ENCODE measurements at places on chromosomes 16 and 17.

DNA sequence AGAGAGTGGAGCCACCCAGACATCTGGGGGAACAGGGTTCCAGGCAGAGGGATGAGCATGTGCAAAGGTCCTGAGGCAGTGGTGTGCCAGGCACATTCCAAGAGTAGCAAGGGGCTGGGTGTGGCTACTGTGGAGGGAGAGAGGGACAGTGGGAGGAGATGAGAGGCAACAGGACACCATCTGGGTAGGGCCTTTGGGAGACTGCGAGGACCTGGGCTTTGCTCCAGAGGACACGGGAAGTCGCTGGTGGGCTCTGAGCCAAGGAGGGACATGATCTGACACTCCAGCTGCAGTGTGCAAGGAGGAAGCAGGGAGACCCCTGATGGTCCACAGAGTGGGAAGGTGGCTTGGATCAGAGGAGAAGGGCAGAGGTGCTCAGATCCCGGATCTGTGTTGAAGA is 56.7 kb upstream of the MED9 start:
- DNase-seq, result no peak

DNA sequence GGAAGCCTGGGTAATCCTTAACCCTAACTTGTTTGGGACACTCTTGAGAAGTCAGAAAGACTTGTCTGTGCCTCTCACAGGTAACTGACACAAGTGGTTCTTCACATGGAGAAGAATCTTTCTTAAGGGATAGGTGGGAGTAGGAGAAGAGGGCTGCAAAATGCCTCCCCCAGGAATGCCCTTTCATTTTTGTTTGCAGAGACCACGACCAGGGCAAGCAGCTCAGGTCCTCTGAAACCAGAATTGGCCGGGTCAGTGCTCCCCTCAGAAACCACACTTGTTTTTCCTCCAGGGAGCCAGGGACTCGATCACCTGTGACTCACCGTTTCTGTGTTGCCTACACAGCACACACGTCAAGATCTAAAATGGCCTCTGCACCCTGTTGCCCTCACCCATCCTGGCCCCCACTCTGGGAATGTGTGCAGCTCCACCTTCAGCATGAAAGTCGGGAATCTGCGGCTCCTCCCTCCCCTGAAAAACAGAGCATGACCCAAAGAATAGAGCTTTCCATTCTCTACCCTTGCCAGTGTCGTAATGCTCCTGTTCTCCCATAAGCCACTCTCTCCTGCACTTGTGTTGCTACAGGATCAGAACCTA is 36.1 kb downstream of the HNF1B start:
- DNase-seq, result no peak

- DNase-seq, result no peak
Observed at GRCh38 chr16:27224271-27224737, 21.0 kb downstream of the KDM8 start.

DNA sequence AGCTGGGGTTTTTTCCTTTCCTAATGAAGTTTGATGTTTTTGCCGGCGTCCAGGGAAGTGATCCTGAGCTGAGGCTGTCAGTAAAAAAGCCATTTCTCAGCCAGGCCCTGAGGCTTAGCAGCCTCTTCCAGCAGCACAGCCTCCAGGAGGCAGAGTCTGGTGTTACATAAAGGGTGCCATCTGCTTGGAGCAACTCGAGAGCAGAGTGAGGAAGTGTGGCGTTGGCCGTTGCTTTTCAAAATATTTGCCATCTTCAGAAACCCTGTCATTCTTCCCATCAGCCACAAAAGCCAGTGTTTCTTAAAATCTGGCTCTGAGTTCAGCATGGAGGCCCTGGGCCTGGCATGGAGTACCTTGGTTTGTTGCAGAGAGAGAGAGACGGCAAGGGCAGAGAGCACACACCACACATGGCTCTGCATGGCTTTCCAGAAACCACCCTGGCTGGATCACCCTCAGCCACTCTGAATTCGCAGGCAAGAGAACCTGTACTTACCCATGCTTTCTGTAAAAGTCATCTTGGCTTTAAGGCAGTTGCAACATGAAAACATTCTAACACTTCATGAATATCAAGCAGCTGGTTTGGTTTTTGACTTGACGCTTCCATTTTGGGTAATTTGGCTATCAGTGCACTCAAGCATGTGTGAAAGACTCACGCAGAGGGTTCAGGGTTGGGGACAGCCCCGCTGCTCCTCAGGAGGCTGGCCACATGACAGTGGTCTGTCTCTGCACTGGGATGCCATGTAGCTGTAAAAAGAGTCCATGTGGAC is 21.0 kb downstream of the PMM2 start:
- DNase-seq, result no peak

DNA sequence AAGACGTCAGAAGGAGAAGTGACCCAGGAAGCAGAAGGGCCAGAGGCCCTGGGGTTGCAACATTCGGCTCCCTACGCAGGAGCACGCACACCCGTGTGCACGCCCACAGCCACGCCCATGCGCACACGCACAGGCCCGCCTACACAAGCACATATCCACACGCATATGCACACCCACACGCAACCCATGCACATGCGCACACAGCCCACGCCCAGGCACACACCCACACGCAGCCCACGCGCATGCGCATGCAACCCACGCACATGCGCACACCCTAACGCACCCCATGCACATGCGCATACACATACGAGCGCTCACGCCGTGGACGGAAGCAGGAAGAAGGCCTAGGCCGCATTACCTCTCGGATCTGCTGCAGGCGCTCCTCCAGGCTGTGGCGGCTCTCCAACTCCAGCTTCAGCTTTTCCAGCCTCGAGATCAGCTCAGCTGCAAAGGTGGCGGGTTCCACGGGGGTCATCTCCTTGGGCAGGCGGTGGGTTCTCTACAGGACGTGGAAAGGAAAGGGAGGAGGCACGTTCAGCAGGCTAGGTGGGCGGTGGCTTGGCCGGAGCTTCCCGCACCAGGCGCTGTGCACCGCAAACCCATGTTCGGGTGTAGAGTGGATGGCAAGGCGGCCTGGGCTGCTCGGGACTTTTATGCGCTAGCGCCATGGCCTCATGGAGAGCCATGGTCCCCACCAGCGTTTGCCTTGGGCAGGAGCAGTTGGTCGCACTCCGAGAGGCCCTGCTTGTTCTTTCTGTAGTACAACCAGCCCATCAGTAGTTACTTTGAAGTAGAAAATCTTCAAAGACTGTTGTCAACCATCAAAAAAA is 23.4 kb downstream of the AXIN2 start:
- DNase-seq, result no peak

DNA sequence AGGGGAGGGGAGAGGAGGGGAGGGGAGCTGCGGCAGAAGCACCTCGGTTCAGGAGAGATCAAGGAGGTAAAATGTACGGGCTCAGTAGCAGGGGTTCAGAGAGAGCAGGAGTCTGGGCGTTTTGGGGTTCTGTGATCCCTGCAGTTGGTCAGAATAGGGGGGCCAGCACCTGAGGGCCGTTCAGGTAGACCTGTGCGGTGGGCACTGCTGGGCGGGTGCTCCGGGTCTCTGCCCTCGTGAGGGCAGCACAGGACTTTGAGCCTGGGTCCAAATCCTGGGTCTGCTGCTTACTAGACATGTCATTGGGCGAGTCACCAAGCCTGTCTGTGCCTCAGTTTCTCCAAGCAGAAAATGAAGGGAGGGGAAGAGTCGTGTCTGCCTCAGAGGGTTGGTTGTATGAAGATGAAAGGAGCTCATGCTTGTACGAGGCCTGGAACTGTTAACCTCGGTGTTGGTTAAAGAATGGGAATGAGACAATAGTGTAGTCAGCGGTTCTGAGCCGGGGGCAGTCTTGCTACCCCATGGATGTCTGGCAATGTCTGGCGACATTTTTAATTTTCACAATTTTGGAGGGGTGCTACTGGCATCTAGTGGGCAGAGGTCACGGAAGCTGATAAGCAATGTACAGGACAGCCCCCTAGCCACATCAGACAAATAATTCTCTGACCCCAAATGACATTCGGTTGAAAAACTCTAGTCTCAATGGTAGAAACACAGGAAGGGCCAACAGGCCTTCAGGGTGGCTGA is 35.4 kb downstream of the OR1D5 start:
- DNase-seq, result no peak

- DNase-seq, result peak; percentile 15
Observed at GRCh38 chr17:50806141-50806643, 29.2 kb upstream of the WFIKKN2 start.

GRCh38 chr17:61318684-61319098 is 81.0 kb upstream of the TBX2 start:
- DNase-seq, result no peak

- DNase-seq, result no peak
Observed at GRCh38 chr16:10954903-10955302, 10.5 kb downstream of the CLEC16A start.

- no peak for DNase-seq
Observed at GRCh38 chr16:85227946-85228862, 115.9 kb upstream of the CIBAR2 start.

DNA sequence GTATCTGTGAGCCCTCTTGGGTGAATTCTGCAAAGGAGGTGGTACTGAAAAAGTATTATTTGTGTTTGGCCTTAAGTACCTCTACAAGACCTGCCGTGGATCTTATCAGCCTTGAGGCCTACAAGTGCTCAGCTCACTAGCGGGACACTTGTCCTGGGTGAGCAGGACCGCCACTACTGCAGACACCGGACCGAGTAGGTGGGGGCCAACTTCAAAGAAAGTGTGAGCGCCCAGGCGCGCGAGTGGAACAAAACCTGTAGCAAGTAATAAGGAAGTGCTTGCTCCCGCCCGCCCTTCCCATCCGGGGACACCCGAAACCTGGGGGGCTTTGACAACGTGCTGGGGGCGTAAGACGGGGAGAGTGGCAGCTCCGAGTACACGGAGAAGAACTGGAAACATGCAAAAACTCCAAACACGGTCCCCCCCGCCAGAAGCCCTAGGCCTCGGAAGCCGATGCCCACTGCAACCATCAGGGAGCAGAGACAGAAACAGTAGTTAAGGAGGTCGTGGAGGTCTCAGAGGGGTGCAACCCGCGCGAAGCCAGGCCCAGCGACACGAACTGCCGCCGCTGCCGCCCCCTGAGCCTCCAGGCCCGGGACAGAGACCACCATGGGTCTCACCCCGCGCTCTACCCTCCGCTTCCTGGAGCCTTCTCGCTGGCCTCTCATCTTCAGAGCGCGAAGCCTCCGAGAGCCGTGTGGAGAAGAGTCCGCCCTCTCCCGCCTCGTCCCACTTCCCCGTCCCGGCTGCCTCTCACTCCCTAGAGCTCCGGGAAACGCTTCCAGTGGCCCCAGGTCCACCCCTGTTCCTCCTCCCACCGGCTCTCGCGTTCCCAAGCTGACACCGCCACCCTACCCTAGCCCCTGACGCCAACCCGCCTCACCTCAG is 537 bp downstream of the CNOT1 start:
- DNase-seq, result peak; percentile 40

- no peak for DNase-seq
Observed at GRCh38 chr16:58883131-58883530, 149.0 kb upstream of the GOT2 start.

DNA sequence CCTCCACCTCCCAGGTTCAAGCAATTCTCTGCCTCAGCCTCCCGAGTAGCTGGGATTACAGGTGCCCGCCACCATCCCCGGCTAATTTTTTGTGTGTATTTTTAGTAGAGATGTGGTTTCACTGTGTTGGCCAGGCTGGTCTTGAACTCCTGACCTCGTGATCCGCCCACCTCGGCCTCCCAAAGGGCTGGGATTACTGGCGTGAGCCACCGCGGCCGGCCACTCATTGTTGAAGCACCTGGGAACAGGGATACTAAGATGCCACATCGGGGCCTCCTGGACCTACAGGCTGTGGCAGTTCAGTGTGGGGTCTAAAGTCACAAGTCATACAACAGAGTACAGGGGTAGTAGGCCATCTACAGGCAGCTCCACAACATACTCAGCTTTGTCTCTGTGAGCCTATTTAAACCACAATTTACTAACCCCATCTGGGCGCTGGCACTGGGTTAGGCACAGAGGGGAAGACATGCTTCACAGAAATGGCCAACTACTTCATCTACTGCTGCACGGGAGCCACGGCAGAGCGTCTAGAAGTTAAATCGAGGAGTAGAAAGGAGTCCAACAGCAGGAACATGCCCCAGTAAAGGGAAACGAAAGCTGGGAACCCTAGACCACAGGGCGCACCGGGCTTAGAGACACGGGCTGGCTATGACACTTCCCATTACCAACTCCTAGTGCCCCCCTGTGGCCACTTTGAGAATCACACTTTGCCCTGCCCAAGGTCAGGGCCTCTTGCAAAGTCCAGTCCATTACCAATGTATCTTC is 4.3 kb downstream of the VAMP2 start:
- peak; percentile 25 for DNase-seq

DNA sequence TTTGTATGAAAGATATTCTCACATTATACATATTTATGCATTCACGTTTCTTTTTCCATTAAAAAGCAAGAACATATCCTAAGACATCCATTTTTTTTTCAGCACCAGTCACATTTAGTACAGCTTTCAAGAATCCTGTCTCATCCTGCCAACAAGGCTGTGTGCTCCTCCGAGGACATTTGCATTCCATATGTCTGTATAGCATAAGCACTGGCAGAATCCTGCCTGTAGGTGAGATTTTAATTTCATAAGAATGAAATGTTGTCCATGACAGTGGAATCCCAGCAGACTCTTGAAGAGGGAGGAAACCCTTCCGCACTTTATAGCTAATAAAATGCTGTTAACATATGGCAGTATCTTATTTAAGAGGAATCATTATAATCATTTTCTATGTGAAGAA is 2.9 kb upstream of the PMP22 start:
- DNase-seq, result no peak

DNA sequence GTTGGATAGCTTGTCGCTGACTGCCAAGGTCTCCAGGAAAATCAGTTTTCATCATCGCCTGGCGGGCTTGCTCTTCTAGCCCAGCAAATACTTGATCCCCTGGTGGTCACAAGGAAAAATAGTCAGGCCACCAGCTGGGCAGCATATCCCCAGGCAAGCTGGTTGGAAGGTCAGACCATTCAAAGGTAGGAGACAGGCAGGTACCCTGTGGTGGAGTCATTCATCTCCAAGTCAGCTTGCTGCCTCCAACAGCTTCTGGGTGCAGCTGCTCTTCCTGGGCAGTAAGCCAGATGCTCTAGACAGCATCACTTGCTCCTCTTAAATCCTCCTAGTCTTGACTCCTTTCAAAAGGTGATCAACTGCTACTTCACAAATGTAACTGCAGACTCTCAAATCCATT is 16.0 kb downstream of the ZNF821 start:
- no peak for DNase-seq

GRCh38 chr17:68512960-68513474 is 787 bp downstream of the PRKAR1A start:
- DNase-seq, result peak; percentile 50

- DNase-seq, result peak; percentile 33
Observed at GRCh38 chr17:51056813-51057510, 63.7 kb downstream of the SPAG9 start.
